A549 (cell line): ENCODE measurements at places on chromosomes 6 and 20.

DNA sequence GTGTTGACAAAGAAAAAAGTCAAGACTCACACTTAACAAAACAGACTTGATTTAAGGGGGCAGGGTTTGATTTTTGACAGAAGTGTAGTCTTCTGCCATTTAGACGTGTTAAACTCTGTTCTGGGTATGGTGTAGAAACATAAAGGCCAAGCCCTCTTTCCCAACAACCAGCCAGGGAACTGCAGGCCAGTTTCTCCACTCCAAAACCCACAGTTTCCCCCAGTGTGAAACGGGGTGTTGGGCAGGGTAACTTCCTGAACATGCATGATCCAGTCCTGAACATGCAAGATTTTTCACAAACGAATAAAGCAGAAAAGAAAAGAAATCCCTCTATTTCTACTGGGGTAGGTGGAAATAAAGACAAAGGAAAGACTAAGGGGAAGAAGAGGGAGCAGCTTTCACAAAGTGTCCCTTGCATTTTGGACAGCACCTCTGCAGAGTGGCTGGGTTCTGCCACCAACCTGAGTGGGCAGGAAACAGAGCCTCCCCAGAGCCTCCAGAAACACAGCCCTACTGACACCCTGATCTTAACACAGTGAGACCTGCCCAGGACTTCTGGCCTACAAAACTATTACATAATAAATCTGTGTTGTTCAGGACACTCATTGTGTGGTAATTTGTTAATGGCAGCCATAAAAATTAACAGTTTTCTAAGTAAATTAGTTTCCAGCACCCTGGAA, 7.5 kb downstream of the APMAP start:
- DNase-seq = no peak

- peak; percentile 43 for DNase-seq
Observed at GRCh38 chr6:35496036-35496840, 641 bp downstream of the TEAD3 start.

DNA sequence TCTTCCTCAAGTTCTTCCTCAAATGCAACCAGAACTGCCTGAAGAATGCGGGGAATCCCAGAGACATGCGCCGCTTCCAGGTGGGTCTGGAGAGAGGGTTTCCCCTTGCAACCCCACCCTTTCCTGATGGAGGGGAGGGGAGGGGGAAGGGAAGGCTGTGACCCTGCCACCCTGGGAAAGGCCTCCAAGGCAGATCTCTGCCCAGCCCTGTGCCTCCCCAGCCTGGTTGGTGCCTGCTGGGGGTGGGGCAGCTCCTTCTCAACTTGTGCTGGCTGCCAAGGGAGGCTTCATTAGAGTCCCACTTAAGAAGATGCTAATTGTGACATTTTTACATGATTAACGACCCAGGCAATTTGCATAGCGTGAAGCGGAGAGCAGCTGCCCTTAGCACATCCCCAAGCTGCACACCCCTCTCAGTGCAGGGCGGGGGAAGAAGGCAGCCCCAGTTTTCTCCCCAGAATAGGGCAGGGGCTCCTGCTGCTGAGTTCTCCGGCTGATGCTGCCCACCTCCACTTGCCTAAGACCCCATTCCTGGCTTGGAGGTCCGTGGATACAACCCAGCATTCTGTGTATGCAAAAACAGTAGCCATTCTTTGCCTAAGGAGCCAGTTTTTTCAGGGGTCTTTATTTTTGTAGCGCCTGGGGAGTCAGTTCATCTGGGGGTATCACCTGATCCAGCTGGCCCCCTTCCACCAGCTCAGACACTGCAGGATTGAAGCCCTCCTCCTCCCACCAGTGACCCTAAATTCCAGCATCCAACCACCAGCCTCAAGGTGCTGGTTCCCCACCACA, 51.7 kb downstream of the CPXM1 start:
- DNase-seq = no peak

- no peak for DNase-seq
Observed at GRCh38 chr6:99341862-99342455, 7.5 kb downstream of the FAXC start.

DNA sequence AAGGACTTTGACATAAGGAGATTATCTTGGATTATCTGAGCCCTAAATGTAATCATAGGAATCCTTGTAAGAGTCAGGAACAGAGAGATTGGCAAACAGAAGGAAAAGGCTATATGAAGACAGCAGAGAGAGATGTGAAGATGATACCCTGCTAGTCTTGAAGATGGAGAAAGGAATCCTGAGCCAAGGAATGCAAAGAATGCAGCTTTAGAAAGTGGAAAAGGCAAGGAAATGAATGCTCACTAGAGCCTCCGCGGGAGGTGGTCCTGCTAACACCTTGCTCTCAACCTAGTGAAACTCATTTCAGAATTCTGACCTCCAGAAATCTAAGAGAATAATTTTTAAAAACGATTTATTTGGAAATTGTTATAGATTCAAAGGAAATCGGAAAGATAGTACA, 117.1 kb downstream of the TBXT start:
- no peak for DNase-seq

- DNase-seq = no peak
Observed at GRCh38 chr6:52588710-52589091, 11.8 kb upstream of the TRAM2 start.

DNA sequence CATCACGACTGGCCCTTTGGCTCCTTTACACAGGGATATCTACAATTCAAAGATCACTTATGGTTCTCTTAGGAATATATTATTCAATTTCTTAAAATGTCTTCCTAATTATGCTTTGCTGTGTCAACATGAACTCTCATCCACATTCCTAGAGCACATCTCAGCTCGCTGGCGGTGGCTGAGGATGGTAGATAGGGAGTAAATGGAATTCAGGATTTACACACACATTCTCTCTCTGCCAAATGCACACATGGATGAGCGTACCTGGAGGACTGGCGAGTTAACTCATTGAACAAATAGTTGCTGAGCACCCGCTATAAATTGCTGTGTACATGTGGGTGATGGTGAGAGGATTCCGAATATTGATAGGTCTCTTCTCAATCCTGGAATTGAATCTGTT, 4.8 kb upstream of the MRPS10 start:
- DNase-seq = no peak

- no peak for DNase-seq
Observed at GRCh38 chr20:1538655-1539054, 18.9 kb downstream of the SIRPD start.

DNA sequence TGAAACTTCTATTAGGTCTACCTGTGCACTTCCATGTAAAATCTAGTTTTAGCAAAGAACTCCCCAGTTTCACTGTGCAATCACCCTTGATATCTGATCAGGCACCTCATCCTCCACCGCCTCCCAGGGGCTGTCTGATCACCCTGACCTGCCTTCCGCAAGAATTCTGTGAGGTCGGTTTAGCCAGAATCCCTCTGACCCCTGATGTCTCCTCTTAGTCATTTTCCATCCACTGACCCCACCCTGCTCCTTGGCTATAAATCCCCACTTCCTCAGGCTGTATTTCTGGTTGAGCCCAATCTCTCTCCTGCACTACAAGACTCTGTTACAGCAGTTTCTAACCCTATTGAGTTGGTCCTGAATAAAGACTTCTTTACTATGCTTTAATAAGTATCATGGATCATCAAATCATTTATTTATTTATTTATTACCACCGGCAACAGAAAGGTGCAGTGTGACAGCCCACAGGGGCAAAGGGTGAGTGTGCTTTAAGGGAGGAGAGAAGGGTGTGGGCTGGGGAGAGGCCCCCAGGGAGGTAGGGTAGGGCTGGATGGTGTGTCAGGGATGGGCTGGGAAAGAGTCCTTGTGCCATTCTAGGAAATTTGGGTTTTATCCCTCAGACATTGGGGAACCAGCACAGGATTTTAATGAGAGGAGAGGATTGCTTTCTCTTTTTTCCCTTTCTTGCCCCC, 11.2 kb upstream of the SERPINB6 start:
- DNase-seq = no peak

- no peak for DNase-seq
Observed at GRCh38 chr20:41004531-41005360, 23.9 kb upstream of the TOP1 start.

GRCh38 chr20:9613871-9614270, 99.5 kb downstream of the LAMP5 start:
- no peak for DNase-seq

DNA sequence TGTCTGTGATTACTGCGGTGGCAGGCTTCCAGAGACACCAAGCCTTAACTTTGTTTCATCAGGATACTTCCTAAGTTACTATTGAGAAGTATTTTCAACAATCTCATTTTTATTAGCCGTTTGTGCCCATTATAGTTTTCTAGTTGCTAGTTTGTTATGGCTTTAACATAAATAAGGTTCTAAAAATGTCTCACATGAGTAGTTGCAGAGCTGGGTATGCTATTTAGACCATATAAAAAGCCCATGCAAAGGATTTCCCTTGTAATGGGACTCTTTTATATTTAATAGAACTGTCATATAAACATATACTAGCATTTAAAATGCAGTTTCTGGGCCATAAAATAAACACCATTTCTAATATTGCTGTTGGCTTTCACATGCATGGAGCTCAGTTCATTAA, 205.3 kb upstream of the TCF21 start:
- no peak for DNase-seq

DNA sequence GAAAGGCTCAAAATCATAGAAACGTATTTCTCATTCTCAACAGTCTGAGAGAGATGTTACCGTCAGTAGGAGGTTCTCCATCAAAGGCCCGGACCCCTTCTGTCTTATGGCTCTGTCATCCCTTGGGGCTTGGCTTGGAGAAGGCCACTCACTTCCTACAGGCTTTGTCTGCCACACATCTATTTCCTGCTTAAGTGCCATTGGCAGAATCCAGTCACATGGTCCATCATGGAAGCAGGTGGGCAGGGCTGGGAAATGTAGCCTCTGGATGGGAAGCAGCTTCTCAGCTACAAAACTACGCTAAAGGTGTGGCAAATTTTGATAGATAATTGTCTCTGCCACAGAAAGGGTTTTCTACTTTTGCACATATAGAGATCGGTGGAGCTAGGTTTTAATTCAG, 12.6 kb upstream of the ZFP64 start:
- peak; percentile 32 for DNase-seq

DNA sequence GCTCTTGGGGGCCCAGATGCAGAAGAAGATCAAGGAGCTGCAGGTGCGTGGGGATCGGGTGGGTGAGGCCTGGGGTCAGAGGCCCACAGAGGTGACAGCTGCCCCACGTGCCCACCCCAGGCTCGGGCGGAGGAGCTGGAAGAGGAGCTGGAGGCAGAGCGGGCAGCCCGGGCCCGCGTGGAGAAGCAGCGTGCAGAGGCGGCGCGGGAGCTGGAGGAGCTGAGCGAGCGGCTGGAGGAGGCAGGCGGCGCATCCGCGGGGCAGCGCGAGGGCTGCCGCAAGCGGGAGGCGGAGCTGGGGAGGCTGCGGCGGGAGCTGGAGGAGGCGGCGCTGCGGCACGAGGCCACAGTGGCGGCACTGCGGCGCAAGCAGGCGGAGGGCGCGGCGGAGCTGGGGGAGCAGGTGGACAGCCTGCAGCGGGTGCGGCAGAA, 41.5 kb downstream of the MYH7B start:
- DNase-seq = no peak

DNA sequence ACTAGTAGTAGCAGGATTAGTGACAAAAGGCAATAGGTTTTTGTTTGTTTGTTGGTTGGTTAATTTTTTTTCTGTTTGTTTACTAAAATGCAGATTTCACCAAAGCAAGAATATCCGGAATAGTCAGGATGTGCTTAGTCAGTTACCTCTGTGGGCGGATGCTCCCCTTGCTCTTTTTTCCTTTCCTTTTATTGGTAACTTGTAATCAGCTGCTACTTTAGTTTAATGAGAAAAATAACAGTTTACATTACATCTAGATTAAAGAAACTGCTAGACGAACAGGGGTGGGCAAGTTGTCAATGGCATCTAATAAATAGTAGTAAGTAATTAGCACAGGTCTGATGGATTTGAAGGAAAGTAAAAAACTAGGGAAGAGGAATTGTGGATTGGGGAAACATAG, 646.9 kb upstream of the FLRT3 start:
- DNase-seq = no peak

DNA sequence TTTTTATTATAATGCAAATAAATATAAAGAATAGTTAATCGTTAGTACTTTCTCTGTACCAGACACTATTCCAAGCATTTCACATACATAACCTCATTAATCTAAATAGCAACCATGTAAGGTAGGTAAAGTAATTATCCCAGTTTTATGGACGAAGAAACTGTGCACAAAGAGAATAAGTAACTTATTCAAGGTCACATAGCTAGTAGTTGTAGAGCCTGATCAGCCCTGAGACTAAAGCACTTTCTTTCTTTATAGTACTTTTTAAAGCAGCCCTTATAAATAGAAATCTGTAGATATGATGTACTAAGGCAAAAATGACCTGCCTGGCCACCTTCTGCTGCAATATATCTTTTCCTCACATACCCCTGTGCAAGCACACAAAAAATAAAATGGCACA, 104.8 kb downstream of the MYO6 start:
- DNase-seq = no peak

- DNase-seq = no peak
Observed at GRCh38 chr6:21972516-21972915, 324.3 kb downstream of the PRL start.

GRCh38 chr6:163036160-163036645, 308.4 kb downstream of the PACRG start:
- DNase-seq = no peak
